Heart left ventricle (tissue), 16 donors: ENCODE measurements at places on chromosomes 3 and 15. TPM values are rescaled to one million over a fixed set of nuclear protein-coding genes. Genes with fewer than 3 reads are reported as not detected.

CHDH gene
- 1.6 TPM for polyA plus RNA-seq

DYNLT2B gene
- 4.3 TPM for polyA plus RNA-seq

DUOXA2 gene
- polyA plus RNA-seq, result not detected

CYP1A2 gene
- polyA plus RNA-seq, result not detected

MYRIP gene
- 0.42 TPM for polyA plus RNA-seq

TRANK1 gene
- 2.2 TPM for polyA plus RNA-seq

FNDC3B gene
- polyA plus RNA-seq, result 35.8 TPM

FBXW12 gene
- polyA plus RNA-seq, result not detected

DNA sequence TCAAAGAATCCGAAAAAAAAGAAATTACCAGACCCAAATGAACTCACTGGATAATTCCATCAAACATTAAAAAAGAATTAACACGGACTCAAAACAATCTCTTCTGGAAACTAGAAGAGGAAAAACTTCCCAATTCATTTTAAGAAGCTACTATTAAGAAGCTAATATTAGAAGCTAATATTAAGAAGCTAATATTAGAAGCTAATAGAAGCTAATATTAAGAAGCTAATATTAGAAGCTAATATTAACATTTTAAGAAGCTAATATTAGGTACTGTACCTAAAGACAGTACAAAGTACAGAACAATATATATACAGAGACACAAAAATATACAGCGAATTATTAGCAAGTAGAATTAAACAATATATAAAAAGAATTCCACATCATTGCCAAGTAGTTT, 35.9 kb downstream of the HERC2 start:
- peaks cover 29% of the 10 kb centered on the region for H3K4me1 ChIP-seq
- no peaks in the 10 kb centered on the region for H3K36me3 ChIP-seq
- no peak for DNase-seq
- H3K27ac ChIP-seq, result no peak overlapping the region
- no peaks in the 10 kb centered on the region for H3K27me3 ChIP-seq

- H3K36me3 ChIP-seq, result no peaks in the 10 kb centered on the region
- no peak overlapping the region for H3K4me3 ChIP-seq
- H3K4me1 ChIP-seq, result peaks cover 56% of the 10 kb centered on the region
- peak overlapping the region; percentile 83 for H3K27ac ChIP-seq
- H3K27me3 ChIP-seq, result no peaks in the 10 kb centered on the region
Measured at GRCh38 chr3:14522768-14523167, 17.4 kb downstream of the GRIP2 start.

- no peak overlapping the region for H3K27ac ChIP-seq
- no peaks in the 10 kb centered on the region for H3K27me3 ChIP-seq
- DNase-seq, result no peak
Measured at GRCh38 chr15:78093242-78094020, 1.1 kb downstream of the SH2D7 start.

GRCh38 chr15:88342666-88343065, 86.1 kb upstream of the NTRK3 start:
- no peak overlapping the region for H3K27ac ChIP-seq
- no peaks in the 10 kb centered on the region for H3K36me3 ChIP-seq
- DNase-seq, result no peak
- H3K27me3 ChIP-seq, result no peaks in the 10 kb centered on the region
- no peaks in the 10 kb centered on the region for H3K4me1 ChIP-seq
- H3K4me3 ChIP-seq, result no peak overlapping the region

DNA sequence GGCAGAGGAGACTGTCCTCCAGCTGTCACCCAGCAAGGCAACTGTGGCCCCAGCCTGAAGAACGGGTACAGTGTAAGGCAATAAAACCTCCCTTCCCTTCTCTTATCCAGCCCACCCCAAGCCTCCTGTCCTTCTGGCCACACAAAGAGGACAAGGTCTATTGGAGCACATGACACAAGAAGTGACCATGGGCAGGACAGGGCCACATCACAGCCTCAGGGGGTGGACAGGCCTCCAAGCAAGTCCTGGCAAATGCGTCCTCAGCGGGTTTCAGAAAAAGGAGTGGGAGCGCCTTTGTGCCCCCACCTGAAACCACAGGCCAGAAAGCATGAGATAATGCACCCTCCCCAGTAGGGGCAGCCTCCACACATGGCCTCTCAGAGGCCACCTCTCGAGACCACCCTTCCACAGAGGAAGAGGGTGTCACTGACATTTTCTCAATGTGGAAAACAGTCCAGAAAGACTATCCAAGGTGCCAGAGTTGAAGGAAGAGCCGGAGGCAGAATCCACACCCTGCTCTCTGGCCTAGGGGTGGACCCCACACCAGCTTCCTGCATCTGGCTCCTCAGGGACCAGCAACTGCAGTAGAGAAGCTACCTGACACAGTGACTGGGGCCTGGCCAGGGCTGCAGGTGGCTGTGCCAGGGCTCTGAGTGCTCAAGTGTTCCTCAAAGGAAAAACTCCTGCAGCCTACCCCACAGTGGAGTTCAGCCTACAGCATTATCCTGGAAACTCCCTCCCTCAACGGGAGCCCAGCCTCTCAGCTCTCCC, 43.9 kb downstream of the CCDC12 start:
- no peak for DNase-seq
- no peak overlapping the region for H3K4me3 ChIP-seq
- peaks cover 99% of the 10 kb centered on the region for H3K4me1 ChIP-seq
- H3K27me3 ChIP-seq, result no peaks in the 10 kb centered on the region

GRCh38 chr3:105752791-105753415, 115.9 kb downstream of the CBLB start:
- no peak for DNase-seq
- no peaks in the 10 kb centered on the region for H3K4me1 ChIP-seq
- peak overlapping the region; percentile 83 for H3K27ac ChIP-seq
- no peaks in the 10 kb centered on the region for H3K27me3 ChIP-seq

GRCh38 chr3:11014253-11014652, 21.7 kb downstream of the SLC6A1 start:
- DNase-seq, result no peak
- H3K27me3 ChIP-seq, result no peaks in the 10 kb centered on the region
- no peaks in the 10 kb centered on the region for H3K36me3 ChIP-seq
- no peaks in the 10 kb centered on the region for H3K4me1 ChIP-seq

GRCh38 chr3:35596335-35596995, 42.9 kb upstream of the ARPP21 start:
- no peaks in the 10 kb centered on the region for H3K27me3 ChIP-seq
- H3K4me3 ChIP-seq, result no peak overlapping the region
- no peaks in the 10 kb centered on the region for H3K4me1 ChIP-seq
- H3K27ac ChIP-seq, result no peak overlapping the region
- DNase-seq, result no peak

- H3K4me1 ChIP-seq, result no peaks in the 10 kb centered on the region
- H3K27ac ChIP-seq, result no peak overlapping the region
- DNase-seq, result no peak
- peaks cover 6% of the 10 kb centered on the region for H3K27me3 ChIP-seq
Measured at GRCh38 chr3:111605018-111605417, 9.9 kb upstream of the ZBED2 start.

- no peaks in the 10 kb centered on the region for H3K36me3 ChIP-seq
- peak; percentile 33 for DNase-seq
- H3K4me3 ChIP-seq, result peak overlapping the region; percentile 82
- peaks cover 17% of the 10 kb centered on the region for H3K4me1 ChIP-seq
Measured at GRCh38 chr15:73052653-73053397, 562 bp downstream of the NEO1 start.

DNA sequence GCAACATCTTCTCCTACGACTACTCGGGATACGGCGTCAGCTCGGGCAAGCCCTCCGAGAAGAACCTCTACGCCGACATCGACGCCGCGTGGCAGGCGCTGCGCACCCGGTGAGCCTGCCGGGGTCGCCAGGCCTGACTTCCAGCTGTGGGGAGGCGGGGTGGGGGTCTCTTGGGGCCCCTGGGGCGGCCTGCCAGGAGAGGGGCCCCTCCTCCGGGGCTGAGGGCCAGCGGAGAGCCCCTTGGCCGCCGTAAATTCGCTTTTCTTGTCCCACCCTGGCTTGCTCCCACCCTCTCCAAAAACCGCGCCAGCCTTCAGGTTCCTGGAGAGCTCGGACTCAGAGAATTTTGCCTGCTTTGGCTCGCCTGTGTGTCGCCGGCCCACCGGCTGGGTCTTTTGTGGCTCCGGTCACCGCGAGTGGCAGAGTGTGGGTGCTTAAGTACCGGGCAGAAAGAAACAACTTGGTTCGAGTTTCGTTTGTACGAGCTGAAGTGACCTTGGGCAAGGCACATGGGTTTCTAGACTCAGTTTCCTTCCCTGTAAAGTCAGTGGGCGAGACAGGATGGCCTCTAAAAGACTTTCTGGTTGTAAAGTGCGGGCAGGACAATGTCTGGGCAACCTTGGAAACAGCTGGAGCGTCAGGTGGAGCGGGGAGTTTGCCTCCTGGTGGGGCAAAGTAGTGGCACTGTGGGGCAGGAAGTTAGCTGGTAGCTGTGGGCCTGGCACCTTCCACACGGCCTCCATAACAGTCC, 976 bp downstream of the ABHD17C start:
- no peaks in the 10 kb centered on the region for H3K36me3 ChIP-seq
- peak overlapping the region; percentile 90 for H3K4me3 ChIP-seq
- peaks cover 24% of the 10 kb centered on the region for H3K4me1 ChIP-seq
- no peak for DNase-seq

- no peaks in the 10 kb centered on the region for H3K27me3 ChIP-seq
- no peaks in the 10 kb centered on the region for H3K36me3 ChIP-seq
- no peak overlapping the region for H3K4me3 ChIP-seq
- H3K27ac ChIP-seq, result no peak overlapping the region
- DNase-seq, result no peak
Measured at GRCh38 chr3:115885621-115886020, 262.3 kb downstream of the GAP43 start.

- H3K36me3 ChIP-seq, result no peaks in the 10 kb centered on the region
- DNase-seq, result no peak
- H3K27me3 ChIP-seq, result no peaks in the 10 kb centered on the region
- no peak overlapping the region for H3K4me3 ChIP-seq
Measured at GRCh38 chr3:126402666-126403302, 8.1 kb downstream of the CFAP100 start.

- H3K4me3 ChIP-seq, result no peak overlapping the region
- H3K36me3 ChIP-seq, result no peaks in the 10 kb centered on the region
- no peaks in the 10 kb centered on the region for H3K27me3 ChIP-seq
- no peak overlapping the region for H3K27ac ChIP-seq
- H3K4me1 ChIP-seq, result no peaks in the 10 kb centered on the region
- DNase-seq, result peak; percentile 58
Measured at GRCh38 chr3:43855674-43856299, 165.0 kb downstream of the ABHD5 start.

DNA sequence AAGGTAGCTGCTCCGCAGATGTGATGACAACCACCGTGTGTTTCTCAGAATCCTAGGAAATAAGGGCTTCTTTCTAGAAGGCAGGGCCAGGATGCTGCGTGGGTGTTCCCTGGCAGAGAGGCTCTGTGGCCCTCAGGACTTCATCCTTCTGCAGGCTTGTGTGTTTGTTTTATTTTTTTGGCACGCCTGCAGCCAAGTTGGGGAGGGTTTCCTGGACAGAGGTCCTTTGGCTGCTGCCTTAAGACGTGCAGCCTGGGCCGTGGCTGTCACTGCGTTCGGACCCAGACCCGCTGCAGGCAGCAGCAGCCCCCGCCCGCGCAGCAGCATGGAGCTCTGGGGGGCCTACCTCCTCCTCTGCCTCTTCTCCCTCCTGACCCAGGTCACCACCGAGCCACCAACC, at the start of gene CLEC3B:
Gene CLEC3B (plus strand): TSS at position 266 of the 400 bp plus-strand sequence. CDS start 60 bp downstream, at position 326.
- H3K4me1 ChIP-seq, result peaks cover 11% of the 10 kb centered on the region
- peak; percentile 88 for DNase-seq

DNA sequence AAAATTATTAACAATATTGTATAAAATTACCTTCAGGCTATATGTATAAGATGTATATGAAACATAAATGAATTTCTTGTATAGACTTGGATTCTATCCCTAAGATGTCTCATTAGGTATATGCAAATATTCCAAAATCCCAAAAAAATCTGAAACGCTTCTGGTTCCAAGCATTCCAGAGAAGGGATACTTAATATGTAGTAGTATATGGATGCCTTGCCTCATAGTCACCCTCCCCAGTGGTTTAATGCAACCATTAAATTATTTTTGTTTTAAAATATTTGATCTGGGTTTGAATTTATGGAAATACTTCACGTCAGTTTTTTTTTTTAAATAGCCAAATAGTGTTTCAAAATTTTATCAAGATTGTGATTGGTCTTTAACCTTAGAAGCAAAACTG, 27.2 kb downstream of the PLCL2 start:
- no peak for DNase-seq
- no peak overlapping the region for H3K27ac ChIP-seq
- no peak overlapping the region for H3K4me3 ChIP-seq
- H3K4me1 ChIP-seq, result peaks cover 15% of the 10 kb centered on the region
- H3K36me3 ChIP-seq, result no peaks in the 10 kb centered on the region

DNA sequence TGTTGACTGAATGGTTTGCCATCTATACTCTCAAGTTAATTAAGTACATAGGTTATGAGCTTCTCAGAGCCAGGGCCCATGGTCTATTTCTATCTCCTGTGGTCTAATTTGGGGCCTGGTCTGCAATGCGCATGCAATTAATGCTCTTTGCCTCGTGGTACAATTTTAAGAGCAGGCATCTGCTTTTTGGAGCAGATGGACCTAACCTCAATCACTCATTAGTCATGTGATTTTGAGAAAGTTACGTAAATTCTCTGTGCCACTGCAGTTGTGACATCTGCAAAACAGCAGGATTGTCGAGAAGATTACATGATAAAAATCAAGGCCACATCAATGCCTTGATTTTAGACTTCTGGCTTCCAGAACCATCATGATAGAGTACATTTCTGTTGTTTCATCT, 543.7 kb upstream of the ADAMTS9 start:
- H3K27ac ChIP-seq, result no peak overlapping the region
- no peak for DNase-seq
- no peak overlapping the region for H3K4me3 ChIP-seq
- H3K36me3 ChIP-seq, result no peaks in the 10 kb centered on the region
- no peaks in the 10 kb centered on the region for H3K4me1 ChIP-seq
- no peaks in the 10 kb centered on the region for H3K27me3 ChIP-seq

- no peaks in the 10 kb centered on the region for H3K36me3 ChIP-seq
- H3K4me1 ChIP-seq, result no peaks in the 10 kb centered on the region
- no peak overlapping the region for H3K4me3 ChIP-seq
- H3K27me3 ChIP-seq, result no peaks in the 10 kb centered on the region
- no peak for DNase-seq
Measured at GRCh38 chr15:51718746-51719145, 18.7 kb downstream of the LYSMD2 start.
